ENCODE measurements at places on chromosomes 7 and 10.

DNA sequence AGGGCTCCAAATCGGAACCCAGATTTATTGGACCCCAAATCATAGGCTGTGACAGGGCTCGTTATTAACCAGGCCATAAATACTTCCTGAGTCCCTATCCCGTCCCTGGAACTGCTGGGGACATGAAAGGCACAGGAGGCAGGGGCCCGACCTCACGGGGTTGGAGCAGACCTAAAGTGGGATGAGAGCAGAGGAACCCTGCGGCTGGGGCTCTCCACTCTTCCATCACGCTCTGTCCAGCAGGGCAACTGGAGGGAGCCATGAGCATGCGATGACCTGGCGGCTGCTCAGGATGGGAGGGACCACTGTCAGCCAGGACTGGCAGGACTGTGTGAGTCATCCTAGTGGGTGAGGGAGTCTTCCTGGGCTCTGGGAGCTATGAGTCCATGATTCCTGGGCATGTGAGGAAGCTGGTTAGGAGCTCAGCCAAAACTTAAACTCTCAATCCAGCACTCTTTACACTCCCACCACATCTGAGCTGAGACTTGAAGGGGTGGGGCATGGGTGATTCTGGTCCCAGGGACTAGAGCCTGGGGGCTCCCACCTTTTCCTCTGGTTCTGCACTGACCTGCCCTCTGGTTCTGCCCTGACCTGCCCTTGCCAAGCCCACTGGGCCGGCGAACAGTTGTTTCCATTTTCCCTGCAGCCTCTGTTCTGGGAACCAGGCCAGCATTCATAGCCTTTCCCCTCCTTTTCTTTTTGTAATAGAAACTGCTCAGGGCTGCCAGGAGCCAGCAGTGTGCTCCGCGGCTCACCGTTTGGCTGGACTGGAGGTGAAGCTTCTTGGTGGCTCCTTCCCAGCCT, 47.1 kb downstream of the SYPL1 start:
- peak; percentile 77 for DNase-seq

- DNase-seq = peak; percentile 57
Observed at GRCh38 chr10:72013202-72013945, 49.2 kb downstream of the CHST3 start.

DNA sequence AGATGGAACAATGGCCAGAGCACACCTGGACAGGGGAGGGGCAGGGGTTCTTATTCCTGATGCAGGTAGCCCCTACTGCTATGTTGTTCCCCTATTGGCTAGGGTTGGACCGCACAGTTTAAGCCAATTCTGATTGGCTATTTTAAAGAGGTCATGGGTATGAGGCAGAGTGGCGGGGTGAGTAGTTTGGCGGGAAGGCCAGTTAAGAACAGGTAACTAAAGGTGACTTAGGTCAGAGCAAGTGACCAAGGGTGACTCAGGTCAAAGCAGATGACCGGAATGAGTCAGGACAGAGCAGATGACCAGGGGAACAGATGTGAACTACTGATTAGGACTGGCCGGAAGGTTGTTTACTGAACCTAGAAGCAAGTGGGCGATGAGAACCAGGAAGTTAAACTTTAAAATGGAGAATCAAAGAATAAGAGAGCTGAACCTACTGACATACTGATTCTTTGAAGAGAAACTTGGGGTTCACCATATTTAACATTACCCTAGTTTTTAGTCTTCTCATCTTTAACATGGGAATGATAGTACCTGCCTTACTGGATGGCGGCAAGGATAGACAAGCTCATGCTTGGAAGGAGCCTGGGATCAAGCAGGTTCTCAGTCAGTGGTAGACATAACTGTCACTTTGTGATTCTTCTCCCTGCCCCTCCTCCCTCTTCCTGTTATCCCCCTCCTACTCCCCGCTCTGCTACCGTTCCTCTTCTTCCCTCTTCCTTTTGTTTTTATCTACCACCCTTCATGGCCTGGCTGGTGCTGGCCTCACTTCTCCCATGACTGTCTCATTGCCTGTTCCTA, 55.0 kb downstream of the CCNY start:
- DNase-seq = no peak

GRCh38 chr7:138204982-138205298, 128.7 kb downstream of the AKR1D1 start:
- DNase-seq = no peak

- DNase-seq = no peak
Observed at GRCh38 chr7:139118234-139118804, 8.8 kb upstream of the ZC3HAV1 start.

DNA sequence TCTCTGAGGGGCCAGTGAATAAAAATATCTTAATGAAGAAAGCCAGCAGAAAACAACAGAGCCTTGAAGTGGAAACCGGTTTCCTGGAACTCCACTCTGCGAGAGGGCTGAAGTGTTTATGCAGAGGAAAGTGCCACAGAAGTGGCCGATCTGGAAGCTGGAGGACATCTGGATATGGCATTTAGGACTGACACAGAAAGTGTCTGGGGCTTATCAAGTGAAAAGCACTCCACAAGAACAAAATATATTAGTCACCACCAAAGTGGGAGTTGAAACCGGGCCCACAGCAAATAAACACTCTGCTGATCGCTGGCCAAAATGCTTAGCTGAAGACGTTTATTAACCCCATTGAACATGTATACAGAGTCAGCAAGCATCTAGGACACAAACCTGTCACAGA, 7.8 kb downstream of the NOD1 start:
- no peak for DNase-seq

DNA sequence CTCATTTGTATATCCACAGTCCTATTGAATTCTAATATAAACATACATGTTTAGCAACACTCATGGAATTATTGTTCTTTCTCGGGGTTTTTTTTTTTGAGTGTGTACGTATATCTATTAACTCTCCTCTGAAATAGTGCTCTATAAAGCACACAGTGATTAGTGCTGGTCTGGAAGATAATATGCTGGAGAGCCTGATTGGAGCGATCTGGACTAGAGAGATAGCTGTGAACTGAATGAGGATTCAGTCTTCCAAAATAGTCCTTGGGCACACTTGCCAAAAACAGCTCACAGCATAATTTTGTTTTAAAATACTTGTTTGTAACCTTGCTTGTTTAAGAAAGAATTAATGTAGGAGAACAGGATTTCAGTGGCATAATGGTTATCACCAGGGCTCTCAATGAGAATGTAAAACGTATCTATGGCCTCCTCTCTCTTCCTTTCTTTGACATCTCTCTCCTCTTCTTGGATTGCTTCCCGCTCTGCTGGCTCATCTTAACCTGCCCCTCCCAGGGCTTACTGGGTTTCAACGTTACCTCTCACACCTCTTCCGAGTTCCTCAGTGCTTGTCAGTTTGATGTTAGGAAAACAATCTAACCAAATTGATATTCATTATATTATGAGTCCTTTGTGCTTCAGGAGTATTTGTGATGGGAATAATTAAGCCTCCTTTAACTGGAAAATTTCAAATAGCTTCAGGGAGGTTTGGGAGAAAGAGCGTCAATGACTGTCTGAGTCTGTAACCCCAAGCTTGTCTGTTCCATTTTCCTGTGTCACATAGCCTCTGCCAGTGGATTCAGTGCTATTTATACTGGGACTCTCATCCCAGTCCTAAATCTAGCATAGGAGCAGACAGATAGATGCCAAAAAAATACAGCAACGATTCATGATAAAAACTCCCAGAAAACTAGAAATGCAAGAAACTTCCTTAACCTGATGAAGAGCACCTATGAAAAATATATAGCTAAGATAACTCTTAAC, 16.2 kb upstream of the AGK start:
- no peak for DNase-seq

DNA sequence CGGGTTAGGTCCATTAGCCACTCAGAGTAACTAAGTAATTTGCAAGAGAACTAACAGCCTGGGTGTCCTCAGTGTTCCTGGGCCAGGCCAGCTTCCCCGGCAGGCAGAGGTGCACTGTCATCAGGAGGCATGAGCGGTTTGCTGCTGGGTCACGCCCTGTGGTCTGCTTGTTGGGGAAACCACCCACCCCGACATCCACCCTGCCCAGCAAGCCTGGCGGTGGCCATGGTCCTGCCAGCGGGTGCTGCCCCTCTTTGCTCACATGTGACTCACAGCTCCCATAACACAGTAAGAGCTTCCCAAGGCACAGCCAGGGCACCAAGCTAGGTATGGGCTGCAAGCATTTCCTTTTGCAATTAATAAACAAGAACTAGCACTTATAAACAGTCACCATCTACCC, 75.9 kb downstream of the RGS10 start:
- no peak for DNase-seq

- no peak for DNase-seq
Observed at GRCh38 chr7:29197916-29198315, 3.3 kb downstream of the CHN2 start.

GRCh38 chr10:89710753-89711152, 9.4 kb downstream of the KIF20B start:
- no peak for DNase-seq

- DNase-seq = no peak
Observed at GRCh38 chr10:77146712-77147336, 490.8 kb downstream of the KCNMA1 start.

- no peak for DNase-seq
Observed at GRCh38 chr10:51800725-51801424, 101.5 kb upstream of the CSTF2T start.

DNA sequence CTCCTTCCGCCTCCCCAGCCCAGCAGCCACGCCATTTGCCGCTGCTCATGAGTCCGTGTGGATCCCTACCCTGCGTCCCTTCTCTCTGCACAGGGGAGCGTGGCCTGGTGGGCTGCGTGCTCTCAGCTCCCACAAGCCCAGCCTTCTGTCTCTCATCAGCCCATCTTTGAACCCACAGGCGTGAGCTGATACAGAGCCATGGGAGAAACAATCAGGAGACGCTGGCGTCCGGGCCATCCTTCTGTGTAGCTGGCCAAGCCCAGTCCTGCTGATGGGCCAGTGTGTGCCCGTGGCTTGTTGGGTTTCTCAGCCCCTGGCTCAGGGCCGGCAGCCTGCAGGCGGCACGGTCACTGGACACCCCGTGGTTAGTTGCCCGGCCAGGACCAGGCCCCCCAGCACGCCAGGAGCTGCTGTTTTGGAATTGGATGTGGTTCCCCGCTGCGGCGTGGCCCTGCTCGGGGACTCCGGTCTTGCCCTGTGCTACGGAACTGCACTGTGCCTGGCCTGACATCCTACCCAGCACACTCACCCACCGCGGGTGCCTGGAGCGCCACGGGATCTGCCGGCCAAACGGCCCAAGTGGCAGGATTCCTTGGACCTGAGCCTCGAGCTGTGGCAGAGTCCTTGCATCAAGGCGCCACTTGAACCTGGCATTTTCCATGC, 88.9 kb downstream of the ELFN1 start:
- no peak for DNase-seq

DNA sequence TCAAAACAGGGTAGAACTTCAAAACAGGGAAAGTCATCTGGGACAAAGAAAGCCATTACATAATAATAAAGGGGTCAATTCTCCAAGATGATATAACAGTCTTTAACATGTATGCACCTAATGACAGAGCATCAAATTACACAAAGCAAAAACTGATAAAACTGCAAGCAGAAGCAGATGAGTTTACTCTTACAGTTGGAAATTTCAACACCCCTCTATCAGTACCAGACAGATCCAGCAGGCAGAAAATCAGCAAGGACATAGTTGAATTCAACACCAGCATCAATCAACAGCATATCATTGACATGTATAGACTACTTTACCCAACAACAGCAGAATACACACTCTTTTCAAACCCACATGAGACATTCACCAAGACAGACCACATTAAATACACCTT, 233.0 kb upstream of the NEBL start:
- DNase-seq = no peak

- DNase-seq = no peak
Observed at GRCh38 chr10:107418085-107418806, 253.7 kb upstream of the SORCS1 start.

DNA sequence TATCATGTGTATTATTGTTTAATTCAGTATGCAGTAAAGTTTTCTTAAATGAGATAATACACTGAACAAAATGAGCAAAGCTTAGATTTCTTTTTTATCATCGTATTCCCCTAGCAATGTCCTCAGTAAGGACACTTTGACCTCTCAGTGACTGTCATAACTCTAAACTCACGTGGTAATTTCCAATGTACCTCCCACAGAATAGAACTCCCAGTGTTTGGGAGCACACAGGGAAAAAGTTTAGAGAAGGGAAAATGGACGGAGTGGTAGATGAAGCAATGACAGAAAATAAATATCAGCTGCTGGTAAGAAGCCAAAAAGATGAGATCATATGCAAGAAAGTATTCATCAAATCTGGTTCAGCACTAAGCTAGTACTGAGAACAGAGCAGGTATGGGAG, 758.6 kb upstream of the KCND2 start:
- DNase-seq = no peak

DNA sequence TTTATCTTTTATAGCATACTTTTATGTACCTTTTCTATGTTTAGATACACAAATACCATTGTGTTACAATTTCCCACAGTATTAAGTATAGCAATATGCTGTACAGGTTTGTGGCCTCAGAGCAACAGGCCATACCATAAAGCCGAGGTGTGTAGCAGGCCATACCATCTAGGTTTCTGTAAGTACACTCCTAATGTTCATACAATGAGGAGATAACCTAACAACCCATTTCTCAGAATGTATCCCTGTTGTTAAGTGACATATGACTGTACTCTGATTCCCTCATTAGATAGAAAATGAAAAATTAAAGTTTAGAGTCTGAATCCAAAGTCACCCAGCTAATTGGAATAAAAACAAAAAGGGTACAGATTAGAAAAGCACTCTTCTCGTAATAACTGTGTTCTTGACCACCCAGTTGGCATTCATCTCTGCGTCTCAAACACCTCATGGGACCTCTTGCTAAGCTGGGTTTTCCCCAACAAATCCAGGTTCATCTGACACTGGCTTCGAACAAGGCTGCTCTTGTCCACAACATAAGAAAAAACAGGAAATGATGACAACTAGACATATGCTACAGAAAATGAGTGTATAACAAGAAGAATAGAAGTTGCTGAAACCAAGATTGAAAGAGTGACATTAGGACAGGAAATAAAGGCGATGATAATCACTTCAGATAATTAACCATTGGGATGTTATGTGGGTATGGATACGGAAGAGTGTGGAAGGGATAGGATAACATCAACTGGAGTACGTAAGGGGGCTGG, 1.4 kb downstream of the NDUFB8 start:
- DNase-seq = no peak

GRCh38 chr10:86331861-86332260, 34.7 kb downstream of the GRID1 start:
- no peak for DNase-seq

DNA sequence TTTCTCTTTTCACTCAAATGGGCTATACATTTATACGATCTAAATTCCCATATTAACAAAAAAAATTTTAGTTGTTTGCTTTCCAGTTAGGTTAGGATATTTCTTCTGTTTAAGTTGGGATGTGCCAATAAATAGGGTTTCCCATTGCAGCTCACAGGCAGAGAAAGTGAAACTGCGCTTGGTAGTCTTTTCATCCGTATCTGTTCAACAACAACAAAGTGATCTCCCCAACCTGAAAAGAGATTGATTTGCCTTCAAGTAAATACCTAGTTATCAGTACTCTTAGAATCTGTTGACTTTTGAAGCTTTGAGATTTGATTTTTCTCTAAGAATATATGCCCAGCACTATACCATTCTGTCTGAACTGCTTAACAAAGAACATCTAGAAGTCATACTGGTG, 143.4 kb downstream of the DYNC1I1 start:
- no peak for DNase-seq

GRCh38 chr7:127252778-127253280, at the start of gene GRM8:
TSS of gene GRM8 (minus strand) at chr7:127252941.
- peak; percentile 25 for DNase-seq

Data from dorsolateral prefrontal cortex (tissue), 122 donors.